Progenitor cell of endocrine pancreas (in vitro differentiated cells): ENCODE measurements at places on chromosomes 2 and 18.
A peak's percentile ranks its signal among the peaks of the same experiment; 100 is the strongest.

DNA sequence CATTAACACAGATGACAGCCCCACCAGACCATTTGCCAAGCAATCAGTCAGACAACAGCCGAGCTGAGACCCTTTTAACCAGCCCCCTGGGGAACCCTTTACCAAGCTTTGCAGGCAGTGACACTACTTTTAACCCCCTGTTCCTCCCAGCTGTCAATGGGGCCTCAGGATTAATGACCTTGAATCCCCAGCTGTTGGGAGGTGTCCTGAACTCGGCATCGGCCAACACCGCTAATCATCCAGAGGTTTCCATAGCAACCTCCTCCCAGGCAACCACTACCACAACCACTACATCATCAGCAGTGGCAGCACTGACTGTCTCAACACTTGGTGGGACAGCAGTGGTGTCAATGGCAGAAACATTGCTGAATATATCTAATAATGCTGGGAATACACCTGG, 160.9 kb upstream of the EPC2 start:
- no peak for DNase-seq

DNA sequence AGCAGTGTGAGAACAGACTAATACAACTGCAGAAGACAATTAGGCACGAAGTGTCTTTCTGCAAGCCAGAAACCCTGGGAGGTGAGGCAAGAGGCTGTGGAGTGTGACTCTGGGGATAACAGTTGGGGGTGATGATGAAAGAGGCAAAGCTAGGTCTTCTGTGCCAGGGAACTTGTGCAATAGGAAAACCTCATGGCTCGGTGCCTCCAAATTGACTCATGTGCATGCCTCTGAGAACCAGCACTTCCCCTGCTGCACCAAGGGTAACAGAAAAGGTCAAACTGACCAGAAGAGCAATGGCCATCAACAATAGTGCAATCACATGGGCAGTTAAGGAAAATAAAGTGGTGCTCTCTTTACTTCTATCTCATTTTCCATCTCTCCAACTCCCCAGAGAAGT, 136.4 kb downstream of the SCG2 start:
- DNase-seq: no peak

DNA sequence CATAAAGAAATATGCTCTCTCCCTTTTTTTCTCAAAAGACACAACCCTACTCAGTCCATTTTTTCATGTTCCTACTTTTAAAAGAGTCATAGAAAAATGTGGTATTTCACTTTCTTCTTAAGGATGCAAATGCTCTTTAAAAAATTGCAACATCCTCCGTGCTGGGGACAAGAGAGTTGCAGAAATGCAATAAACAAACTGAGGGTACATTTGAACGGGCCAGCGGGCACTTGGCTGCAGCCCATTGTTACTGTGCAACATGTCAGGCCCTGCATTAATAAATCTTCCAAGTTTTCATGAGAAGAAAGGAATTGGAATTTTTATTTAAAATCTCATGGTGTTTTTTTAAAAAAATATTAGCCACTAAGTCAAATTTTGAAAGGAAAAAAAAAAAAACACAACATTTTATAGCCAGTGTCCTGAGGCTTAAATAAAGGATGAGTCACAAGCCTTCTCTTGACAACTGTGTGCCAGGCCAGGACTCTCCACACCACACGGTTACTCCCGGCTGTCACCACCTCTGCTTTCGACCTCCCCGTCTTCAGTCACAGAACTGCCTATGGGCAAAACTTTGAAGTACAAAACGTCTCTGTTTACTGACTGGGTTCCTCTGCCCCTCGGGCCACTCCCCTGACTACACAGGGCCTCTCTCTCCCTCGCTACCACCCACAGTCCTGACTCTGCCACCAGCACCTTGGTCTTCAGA, 57.5 kb upstream of the MFF start:
- no peak for DNase-seq

DNA sequence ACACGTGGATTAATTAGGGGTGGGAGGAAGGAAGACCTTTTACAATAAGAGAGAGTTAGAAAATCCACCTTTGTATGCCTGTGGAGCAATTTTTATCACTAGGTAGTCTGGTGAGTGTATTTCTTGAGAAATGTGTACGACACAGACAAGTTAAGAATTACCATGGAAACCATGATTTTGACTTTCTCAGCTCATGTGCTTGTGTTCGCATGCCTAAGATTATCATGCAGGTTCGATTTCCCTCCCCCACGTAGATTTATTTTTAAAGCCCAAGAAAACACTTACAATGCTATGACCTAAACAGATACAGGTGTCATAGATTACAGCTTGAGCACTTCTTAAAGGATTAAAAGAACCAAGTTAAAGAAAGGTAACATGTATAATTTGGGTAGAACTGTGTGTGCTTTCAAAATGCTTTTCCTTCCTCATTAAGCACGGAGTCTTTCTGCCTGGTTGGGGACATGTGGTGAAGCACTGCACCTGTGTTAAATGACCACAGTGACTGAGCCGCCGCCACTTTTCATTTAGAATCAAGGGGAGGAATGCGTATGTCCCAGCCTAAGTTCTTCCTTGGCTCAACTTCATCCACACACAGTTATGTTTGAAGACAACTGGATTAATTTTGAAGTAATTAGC, 16.6 kb downstream of the SERTAD2 start:
- DNase-seq: no peak

DNA sequence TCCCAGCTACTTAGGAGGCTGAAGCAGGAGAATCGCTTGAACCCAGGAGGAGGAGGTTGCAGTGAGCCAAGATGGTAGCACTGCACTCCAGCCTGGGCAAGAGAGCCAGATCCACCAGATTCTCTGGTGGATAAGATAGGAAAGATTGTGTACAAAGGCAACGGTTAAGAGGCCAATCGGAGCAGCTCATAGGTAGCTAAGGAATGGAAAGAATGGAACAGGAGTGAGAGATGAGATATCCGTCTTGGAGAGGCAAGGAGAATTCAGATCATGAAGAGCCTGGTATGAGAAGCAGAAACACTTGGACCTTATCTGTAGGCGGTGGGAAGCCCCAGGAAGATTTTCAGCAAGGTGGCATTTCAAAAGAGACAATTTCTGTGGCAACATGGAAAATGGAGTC, 27.1 kb downstream of the TTR start:
- no peak for DNase-seq

GRCh38 chr2:85582492-85582891, 1.7 kb upstream of the VAMP5 start:
- no peak for DNase-seq

GRCh38 chr18:58132595-58133261, 88.7 kb downstream of the NEDD4L start:
- no peak for DNase-seq

GRCh38 chr2:144759746-144760145, 239.8 kb upstream of the ZEB2 start:
- DNase-seq: no peak

DNA sequence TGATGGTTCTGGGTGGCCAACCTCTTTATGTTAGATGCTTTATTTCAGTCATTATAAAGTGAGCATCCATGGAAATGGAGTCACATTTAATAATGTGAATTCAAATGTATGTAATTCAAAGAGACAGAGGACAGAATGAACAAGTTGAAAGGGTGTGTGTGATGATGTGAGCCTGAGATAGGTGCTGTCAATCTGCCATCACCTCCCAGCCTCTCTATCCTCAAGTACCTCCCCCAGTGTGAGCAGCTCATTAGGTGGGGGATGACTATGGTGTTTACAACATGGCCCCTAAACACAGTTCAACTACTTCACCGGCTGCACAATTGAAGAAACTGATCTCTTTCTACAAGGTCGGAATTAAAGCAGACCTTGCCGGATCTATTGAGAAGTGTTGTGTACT, 74.7 kb upstream of the IGFBP5 start:
- DNase-seq: no peak

DNA sequence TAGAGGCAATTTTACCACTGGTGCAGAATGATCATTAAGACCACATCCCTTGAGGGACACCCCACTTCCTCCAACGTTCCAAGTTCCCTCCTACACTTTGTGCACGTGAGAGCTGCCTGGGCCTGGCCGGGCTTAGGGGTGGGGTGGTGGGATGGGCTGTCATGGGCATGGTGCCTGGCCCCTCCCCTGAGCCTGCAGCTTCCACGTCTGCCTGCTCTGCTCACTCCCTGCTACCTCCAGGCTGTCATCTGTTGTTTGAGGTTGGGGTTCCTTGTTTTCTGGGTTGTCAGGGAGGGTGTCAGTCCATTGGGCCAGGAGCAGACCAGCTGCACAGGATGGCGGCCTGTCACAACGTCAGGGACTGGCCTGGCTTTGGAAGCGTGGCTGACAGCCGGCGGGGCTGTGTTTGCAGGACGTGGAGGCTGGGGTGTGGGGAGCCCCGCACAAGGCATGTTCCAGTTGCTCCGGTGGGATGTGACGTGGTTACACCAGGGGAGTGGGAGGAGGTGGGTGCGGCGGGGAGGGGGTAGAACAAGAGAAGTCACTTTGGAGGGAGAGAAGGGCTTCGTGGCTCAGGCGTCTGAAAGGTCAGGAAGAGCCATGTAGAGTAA, 72.3 kb downstream of the RTP5 start:
- no peak for DNase-seq

DNA sequence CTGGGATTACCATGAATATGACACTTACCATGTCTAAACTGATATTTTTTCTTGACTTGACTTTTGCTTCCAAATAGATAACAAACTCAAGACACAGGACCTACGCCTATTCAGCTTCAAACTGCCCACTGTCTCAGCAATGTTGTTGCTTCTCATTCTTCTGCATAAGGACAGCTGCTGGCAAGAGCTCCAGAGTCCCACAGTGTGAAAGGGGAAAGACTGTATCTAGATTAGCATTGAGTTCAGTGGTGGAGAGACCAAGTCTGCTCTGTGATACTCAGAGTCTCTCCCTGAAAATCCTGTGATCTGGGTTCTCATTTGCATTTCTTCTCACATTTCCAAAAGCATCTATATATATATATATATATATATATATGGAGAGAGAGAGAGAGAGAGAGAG, 247.9 kb upstream of the NT5C1B start:
- no peak for DNase-seq

GRCh38 chr18:23068011-23068410, 67.3 kb upstream of the CABLES1 start:
- no peak for DNase-seq

DNA sequence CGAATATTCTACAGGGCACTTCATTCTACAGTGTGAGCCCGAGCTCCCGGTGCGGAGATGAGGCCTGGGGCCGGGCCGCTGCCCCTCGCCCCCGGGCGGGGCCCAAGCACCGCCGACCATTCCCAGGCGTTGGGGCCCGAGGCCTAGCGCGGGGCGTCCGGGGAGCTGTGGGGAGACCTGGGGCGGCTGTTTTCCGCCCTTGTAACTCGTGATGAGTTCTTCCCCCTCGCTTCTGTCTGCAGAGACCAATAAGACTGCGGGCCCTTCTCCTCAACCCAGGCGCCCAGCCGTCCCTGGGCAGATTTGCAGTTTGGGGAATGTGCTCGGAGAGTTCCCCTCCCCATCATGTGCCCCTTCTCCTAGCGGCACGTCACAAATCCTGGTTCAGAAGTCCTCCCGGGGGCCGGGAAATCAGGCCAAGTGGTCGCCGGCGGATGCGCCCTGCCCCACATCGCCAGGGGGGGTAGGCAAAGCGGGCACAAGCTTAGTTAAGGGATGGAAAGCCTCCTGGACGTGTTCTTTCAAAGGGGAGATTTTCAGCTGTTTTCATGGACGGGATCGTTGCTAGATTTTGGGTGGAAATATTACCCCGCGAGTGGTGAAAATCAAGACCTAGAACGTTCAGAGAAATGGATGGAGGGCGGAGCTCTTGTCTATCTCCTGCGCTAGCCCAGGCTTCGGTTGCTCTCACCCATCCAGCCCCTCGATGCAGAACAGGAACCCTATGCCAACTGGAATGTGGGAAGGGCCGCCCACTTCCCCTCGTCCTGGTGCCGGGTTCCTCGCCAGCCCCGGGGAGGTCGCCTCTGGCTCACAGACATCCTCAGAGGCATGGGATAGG, 18.8 kb upstream of the HAAO start:
- peak; percentile 30 for DNase-seq

DNA sequence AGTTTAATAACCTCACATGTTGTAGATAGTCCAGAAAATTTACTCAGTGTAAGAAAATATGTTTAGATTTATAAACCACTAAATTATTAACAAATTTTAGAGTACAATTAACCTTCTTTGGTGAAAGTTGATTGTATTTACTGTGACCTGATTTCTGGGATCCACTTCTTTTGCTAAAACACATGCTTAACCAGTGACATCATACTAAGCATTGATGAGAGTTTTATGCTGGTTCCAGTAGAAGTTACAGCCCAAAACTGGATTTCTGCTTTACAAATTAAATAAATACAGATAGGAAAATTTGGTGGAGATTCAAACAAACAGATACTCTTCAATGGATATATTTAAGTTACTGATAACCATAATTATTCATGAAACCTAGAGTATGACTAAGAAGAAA, 40.9 kb downstream of the RBBP8 start:
- DNase-seq: no peak

DNA sequence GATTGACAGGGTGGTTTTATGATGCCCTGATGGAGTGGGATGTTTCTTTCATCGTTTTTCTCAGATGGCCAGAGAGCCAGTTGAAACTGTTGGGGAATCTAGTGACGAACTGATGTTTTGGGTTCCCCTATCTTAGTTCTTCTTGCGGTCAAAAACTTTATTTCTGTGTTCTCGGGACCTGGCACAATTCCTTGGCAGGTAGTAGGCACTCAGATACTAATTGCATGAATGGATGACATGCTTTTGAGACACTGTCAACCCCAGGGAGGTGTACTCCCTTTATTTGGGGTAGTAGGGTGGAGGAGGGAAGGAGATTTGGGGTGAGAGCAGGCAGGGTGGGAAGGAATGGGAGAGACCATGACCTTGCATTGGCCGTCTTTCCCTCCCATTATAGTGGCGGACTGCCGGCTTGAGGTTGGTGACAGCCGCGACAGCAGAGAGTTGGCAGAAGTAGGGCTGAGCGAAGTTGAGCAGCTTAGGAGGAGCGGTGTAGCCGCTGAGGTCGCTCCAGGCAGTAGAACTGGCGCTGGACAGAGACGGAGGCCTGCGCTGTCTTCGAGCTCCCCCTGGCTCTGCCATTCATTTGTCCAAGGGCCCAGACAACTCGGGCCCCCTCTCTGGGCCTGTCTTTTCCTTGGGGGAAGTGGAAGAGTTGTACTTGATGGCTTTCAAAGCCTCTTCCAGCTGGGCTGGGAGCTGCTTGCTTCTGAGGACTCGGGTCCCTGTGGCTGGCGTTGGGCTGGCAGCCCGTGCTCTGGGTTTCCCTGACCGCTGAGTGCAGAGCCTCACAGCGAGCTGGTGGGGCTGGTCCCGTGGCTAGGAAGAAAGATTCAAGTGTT, 2.6 kb downstream of the TET3 start:
- no peak for DNase-seq

- no peak for DNase-seq
Observed at GRCh38 chr2:62014102-62014501, 108.6 kb downstream of the COMMD1 start.

DNA sequence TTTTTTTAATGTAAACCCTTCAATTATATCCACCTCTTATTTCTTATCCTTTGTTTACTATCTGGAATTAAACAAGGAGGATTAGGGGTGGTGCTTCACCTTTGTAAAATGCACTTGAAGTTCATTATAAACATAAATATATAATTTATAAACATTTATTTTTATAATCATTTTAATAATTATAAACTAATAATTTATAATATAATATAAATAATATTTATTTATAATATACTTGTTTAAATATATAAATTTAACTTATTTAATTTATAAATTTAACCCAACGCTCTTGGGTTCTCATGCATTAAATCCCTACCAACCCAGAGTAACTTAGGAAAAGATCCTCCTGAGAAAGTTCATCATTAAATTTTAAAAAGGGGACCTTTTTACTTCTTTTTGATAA, 452.5 kb downstream of the PTPRM start:
- DNase-seq: no peak

- DNase-seq: no peak
Observed at GRCh38 chr2:118056165-118056534, 32.1 kb upstream of the INSIG2 start.
